ENCODE measurements at places on chromosomes 4 and X.

DNA sequence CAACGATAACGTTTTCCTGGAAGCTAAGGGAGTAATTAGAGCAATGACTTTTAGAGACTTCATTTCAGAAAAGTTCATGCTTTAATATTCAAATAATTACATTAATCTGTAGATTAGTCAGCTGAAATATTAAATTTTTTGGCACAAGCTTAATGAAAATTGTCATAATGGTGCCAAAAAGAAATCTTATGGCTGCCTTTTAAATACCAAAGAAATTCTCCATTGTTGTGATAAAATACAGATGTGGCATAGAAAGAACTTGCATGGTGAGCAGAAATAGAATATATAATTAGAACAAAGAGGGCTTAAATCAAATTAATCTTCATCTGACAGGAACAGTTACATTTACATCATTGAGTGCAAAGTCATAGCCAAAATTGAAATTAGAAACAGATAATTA is 263.5 kb downstream of the AFF2 start:
- no peak for DNase-seq

DNA sequence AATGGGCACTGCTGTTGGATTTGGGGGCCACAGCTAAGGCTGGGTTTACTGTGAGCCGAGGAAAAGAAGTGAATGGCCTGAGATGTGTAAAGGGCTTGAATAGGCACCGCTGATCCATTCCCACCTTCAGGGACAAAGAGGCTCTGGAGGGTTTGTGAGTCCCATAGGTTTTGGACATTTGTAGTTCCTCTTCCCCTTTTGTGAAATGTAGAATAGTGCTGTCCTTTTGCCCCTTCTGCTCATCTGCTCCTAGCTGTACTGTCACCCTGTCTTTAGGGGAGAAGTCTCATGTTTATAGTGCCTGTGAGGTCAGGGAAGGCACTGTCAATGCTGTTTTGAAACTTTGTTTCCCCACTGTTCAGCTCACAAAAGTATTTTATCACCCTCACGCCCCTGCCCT is 26.4 kb upstream of the CLCN4 start:
- no peak for DNase-seq

- DNase-seq: no peak
Measured at GRCh38 chr4:49032440-49033161, 46.5 kb downstream of the CWH43 start.

GRCh38 chrX:132648895-132649294 is 160.1 kb upstream of the MBNL3 start:
- DNase-seq: no peak

- DNase-seq: no peak
Measured at GRCh38 chrX:34918856-34919255, 23.7 kb upstream of the FAM47B start.

- DNase-seq: no peak
Measured at GRCh38 chr4:40401631-40402030, 66.5 kb downstream of the CHRNA9 start.

DNA sequence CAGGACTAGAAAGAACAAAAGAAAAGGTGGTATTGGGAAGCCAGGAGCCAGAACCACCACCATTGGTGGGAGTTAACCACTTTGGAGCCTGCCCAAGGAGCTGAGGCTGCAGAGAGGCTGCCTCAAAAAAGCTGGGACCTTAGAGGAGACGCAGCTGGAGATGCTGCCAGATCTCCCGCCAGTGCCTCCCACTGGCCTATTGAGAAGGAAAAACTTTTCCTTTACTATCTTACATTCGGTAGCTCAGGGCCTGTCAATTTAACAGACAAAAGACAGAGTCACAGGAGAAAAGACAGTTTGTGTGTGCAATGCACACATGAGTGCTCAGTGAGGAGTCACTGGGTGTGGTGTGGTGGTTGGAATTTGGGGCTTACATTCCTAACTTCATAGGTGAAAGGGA is 52.4 kb upstream of the HPSE start:
- DNase-seq: no peak

DNA sequence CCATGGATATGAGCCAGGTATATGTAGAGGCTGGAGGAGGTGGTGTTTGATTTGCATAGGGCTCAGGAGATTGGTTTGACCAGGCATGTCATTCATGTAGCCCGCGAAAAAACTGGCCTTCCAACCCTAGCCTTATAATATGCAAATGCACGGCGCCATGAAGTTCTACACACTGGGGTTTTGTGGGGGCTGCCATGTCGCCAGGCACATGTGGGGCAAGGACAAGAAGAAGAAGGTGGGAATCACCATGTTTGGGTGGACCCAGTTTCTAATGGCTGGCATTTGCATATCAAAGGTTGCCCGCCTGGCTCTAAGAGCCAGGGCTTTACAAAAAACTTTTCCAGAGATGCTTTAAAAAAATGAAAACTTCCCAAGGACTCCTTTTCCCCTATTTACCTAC is 1251.0 kb downstream of the PCDH18 start:
- no peak for DNase-seq

DNA sequence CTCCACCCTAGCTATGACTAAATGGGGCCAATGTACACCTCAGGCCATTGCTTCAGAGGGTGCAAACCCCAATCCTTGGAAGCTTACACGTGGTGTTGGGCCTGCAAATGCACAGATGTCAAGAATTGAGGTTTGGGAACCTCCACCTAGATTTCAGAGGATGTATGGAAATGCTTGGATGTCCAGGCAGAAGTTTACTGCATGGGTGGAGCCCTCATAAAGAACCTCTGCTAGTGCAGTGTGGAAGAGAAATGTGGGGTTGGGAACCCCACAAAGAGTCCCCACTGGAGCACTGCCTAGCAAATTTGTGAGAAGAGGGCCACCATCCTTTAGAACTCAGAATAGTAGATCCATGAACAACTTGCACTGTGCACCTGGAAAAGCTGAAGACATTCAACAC is 284.1 kb downstream of the ANTXR2 start:
- DNase-seq: no peak

DNA sequence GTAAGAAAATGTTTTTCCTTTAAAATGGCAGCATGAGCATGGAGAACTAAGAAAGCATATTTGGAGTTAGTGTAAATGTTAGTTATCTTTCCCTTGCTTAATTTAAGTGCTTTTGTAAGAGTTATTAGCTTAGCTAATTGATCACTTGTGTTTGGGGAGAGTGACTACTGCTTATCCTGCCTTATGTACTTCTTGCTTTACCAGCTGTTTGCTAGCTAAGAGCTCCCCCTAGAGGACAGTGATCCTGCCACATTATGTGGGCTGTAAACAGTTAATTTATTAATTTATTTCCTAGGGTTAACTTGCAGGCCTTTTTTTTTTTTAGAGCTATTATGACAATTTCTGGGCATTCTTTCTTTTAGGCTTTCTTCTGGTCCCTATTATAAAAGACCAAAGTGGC is 435.8 kb downstream of the MAGEB5 start:
- DNase-seq: no peak

DNA sequence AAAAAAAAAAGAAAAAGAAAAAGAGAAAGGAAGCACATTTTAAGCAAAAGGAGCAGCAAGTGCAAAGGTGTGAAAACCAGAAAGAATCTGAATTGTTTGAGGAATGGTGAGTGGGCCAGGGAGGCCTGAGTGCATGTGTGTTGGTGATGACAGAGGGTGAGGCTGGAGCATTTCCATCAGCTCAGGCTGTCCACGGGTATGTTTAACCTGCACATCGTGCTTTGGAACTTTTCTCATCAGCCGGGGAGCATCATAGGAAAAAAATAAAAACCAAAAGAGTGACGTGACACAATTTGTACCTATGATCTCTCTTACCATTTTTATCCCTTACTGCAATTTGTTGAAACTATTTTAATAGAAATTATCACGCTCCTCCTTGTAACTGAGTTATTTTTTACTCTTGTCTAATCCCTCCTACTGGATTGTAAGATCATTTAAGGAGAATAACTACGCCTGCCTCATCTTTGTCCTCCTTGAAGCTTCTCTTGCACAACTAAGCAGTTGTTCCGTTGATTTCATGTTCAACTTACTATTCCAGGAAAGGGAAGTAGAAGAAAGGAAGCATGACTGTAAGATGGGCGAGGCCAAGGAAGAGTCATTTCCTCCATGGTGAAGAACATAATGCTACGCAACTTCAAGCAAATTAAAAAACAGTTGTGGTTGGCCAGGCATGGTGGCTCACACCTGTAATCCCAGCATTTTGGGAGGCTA is 7.0 kb downstream of the PALLD start:
- no peak for DNase-seq

- DNase-seq: no peak
Measured at GRCh38 chr4:37765741-37766140, 60.7 kb upstream of the PGM2 start.

DNA sequence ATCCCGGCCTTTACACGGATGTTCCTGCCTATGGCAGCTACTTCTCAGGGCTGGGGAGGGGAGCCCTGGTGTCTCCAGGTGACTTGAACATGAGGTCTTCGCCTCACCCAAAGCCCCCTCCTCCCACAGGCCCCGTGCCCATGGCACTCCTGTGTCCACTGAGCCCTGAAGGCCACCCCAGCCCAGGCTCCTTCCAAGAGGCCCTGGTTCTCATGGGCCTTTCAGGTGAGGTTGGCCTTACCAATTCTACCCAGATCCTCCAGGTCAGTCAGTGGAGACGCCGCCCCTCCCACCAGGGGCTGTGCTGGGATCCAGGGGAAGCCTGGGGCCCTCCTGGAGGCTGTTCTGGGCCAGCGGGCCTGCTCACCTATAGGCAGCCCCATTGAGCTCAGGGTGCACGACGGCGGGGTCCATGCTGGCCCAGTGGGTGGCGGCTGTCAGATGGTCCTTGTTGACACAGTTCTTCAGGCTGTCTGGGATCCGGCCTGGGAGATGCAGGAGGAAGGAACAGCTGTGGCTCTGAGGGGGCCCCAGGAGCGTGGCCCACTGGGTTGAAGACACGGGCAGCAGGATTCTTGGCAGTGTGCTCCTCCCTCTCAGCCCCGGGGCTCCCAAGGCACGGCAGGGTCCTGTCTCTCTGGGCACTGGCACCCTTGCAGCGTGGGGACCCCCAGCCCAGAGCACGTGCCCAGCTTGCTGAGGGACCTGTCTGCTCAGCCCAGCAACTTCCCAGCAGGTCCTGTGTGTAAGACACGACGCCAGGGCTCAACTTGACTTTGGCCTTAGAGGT is 36.2 kb downstream of the CTBP1 start:
- DNase-seq: no peak

- DNase-seq: no peak
Measured at GRCh38 chr4:2850966-2851798, 7.5 kb downstream of the ADD1 start.

DNA sequence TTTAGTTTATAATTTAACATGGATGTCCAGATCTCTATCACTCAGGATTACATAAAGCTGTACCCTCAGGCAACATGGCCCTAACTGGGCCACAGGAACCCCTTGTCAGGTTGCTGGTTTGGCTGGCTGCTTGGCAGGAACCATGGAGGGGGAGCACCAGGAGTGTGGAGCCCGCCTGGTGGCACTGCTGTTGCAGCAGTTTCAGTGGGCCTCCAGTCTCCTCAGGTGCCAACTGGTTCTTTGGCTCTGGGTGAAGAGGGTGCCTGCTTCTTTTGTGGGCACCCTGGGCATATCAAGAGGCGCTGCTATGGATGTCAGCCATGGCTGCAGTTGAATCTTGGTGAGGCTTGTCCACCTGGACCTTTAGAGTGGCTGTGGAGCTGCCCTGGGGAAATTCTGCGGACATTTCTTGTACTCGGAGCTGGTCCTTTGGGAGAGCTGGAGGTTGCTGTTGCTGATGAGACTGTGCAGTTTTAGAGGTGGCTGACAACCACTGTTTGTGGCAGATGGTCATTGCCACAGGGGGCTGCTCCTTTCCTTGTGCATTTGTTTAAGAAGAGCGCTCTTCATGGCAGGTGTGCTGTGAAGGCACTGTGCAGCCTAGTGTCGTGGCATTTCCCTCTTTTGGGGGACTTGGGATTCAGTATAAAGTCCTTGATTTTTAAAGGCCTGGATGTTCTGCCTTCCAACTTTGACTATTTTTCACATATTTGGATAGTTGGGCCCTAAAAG is 10.3 kb upstream of the SMIM14 start:
- DNase-seq: no peak

DNA sequence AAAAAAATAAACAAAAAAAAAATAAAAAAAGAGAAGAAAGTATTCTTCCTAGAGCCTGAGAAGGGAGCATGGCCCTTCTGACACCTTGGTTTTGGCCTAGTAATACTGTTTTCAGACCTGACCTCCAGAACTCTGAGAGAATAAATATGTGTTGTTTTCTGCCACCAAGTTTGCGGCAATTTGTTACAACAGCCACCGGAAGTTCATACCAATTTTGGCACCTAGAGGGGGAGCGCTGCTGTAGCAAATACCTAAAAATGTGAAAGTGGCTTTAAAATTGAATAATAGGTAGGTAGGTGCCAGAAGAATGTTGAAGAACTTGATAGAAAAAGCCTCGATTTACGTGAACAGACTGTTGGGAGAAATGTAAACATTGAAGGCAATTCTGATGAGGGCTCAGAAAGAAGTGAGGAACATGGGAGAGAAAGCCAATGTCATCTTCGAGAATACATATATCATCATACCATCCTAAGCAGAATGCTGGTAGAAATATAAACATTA is 27.5 kb upstream of the SPACA5B start:
- no peak for DNase-seq

DNA sequence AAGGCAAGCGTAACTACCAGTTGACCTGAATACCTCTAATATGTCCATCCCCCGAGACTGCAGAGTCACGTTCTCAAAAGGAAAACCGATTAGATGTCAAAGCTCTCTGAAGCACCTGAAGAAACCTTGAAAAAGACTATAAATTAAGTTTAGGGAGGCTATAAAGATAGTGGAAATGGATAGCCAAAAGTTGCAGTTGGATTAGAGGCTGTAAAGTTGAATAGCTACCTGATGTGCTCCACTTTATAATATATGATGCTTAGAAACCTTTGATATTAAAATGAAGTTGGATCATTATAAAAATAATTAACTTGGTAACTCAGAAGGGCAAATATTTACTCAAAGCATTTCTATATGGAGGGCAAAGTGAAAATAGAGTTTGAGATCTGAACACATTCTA is 506.6 kb upstream of the AGA start:
- DNase-seq: no peak

DNA sequence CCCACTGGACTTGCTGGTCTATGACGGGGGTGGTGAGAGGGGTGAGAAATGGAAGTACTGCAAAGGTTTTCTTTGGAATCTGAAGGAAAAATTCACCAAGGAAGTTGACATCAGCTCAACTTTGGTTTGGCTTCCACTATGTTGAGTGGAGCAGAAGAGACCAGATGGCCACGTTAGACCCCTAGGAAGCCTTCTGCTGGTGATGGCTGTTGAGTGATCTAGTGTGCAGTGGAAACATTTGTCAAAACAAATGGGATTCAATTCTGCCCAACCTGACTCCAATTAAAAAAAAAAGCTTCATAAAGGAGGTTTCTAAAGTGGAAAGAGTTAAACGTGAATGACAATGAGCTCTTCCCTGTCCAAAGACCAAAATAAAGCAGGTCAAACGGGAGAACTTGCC is 25.7 kb downstream of the SEL1L3 start:
- DNase-seq: no peak

All from T-helper 2 cell treated with Interferon-gamma antibody and Interleukin-4, amounts not matched to agents 5 μg/mL and 100 μg/mL, for 36 hours (primary cell).